ENCODE measurements at places on chromosomes 12 and 14.

DNA sequence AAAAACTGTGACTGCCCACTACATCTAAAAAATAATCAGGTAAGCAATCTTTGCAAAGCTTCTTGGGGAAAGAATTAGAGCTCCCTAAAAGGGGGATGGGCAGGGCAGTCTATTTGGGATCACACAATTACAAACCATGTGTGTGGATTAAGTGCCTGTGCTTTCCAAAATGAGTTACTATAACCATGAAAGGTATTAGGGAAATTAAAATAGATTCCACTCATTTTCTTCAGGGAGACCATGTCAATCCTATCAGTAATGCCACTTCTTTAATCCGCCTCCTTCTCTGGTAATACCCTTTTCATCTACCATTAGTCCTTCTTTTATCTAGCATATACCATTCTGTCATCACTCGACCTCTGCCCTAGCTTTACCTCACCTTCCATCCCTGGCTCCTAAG is 53.7 kb downstream of the PAWR start:
- DNase-seq = no peak

- peak; percentile 31 for DNase-seq
Measured at GRCh38 chr14:101064121-101064661, 160.7 kb upstream of the RTL1 start.

- no peak for DNase-seq
Measured at GRCh38 chr12:22299294-22299912, 35.1 kb downstream of the ST8SIA1 start.

- DNase-seq = peak; percentile 48
Measured at GRCh38 chr14:30610787-30611343, 11.3 kb upstream of the SCFD1 start.

DNA sequence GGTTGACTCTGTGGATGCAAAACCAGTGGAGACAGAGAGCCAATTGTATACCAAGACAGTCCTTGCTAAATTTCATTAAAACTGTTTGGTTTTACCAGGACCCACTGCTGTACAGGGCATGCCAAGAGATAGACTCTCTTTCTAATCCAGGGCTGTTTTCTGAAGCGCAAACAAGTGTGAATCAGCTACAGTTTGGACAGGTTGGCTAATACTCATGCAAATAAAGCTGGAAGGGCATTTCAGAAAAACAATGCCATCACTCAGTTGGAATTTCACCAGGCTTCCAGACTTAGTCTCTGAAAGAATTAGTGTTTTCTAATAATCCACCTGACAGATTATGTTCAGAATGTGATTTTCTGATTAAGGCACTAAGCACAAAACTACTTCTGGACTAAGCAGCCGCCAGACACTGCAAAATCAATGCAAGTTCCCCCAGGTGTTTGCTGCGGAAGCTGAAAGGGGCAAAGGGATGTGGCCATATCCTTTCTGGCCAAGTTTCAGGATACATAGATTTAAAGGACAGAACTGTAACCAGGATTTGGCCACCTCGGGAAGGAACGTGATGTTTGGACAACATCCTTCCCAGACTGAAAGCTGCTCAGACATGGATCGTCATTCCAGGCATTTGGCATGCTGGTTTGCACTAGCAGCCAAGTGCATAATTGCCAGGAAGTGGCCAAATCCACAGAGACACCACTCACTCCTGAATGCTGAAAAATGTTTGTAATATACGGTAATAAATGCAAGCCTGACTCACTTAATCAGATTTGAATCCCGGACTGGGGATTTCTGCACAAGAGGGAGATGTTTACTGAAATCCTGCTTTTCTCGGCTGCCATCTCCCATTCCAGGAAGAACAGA is 32.0 kb upstream of the CDKN3 start:
- peak; percentile 63 for DNase-seq

GRCh38 chr12:95701275-95701674 is 89.3 kb downstream of the NTN4 start:
- DNase-seq = no peak

GRCh38 chr12:92546259-92546634 is 156.5 kb upstream of the PLEKHG7 start:
- no peak for DNase-seq

DNA sequence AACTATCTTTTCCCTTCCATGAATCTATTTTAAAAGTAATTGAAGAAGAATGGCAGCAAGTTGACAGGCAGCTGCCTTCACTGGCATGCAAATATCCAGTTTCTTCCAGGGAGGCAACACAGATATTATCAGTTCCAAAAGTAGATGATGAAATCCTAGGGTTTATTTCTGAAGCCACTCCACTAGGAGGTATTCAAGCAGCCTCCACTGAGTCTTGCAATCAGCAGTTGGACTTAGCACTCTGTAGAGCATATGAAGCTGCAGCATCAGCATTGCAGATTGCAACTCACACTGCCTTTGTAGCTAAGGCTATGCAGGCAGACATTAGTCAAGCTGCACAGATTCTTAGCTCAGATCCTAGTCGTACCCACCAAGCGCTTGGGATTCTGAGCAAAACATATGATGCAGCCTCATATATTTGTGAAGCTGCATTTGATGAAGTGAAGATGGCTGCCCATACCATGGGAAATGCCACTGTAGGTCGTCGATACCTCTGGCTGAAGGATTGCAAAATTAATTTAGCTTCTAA is 18.4 kb downstream of the TMPO start:
- no peak for DNase-seq

- DNase-seq = no peak
Measured at GRCh38 chr12:63865448-63865847, 20.9 kb downstream of the SRGAP1 start.

- no peak for DNase-seq
Measured at GRCh38 chr12:107761502-107761904, 566 bp upstream of the PRDM4 start.

DNA sequence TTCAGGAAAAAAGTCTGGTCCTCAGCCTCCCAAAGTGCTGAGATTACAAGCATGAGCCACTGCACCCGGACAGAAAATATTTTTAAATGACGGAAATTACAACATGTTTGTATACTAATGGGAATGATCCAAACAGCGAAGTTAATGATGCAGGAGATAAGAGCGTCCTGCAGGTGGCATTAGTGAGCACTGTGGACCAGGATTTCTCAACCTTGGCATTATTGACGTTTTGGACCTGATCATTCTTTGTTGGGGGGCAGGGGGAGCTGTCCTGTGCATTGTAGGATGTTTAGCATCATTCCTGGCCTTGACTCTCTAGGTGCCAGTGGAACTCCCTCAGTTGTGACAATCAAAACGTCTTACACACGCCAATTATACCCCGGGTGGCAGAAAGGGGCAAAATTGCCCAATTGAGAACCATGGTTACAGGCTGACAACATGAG is 34.1 kb downstream of the SCFD1 start:
- DNase-seq = no peak

GRCh38 chr12:54228471-54228870 is 39.7 kb upstream of the SMUG1 start:
- no peak for DNase-seq

DNA sequence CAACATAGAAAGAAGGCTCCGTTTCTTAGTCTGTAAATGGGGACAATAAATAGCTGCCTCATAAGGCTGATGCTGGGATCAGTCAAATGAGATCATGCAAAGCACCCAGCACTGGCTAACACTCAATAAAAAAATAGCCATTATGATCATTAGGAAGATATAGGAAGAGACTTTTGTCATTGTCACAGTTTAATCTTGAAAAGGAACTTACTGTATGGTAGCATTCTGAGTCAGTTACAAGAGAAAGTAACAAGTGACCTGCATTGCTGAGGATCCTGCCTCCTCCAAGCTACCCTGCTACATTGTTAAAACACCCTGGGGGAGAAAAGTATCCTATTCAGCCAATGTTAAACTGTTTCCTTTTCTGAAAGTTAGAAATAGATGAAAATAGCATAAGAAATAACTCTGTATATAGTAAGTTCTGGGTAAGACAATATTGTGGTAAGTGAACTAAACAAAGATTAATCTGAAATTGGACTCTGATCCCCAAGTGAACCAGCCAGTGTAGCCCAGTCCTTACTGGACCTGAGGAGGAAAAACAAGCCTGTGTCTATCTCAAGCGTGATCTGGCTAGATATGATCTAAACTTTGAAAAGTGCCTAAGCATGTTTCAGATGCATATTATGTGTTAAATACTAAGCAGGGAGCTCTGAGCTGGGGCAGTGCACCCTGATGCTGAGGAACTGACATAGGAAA is 3.6 kb upstream of the NUDT4 start:
- DNase-seq = no peak

GRCh38 chr14:88286309-88286708 is 36.8 kb downstream of the KCNK10 start:
- no peak for DNase-seq

GRCh38 chr14:56884617-56885016 is 74.3 kb upstream of the OTX2 start:
- DNase-seq = no peak

- peak; percentile 70 for DNase-seq
Measured at GRCh38 chr12:1796515-1797010, 23.8 kb upstream of the LRTM2 start.

DNA sequence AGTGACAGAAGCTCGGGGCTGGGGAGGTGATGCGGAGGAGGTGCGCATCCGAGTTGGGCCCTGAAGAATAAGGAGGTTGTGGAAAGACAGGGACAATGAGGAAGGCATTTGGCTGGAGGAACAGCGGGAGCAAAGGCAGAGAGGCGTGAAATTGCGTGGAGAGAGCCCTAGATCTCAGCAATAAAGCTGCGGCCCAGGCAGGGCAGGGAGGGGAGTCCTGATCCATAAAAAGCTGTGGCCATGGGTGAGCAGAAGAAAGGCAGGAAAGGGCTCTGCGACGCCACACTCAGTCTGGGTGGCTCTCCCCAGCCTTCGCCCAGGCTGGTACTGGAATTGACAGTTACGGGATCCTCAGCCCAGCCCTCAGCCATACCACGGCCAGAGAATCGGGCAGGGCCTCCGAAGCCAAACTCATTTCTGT is 2.2 kb downstream of the FIGNL2 start:
- no peak for DNase-seq

GRCh38 chr12:34287437-34287836 is 265.1 kb downstream of the ALG10 start:
- DNase-seq = no peak

GRCh38 chr12:1966561-1967226 is 37.6 kb downstream of the DCP1B start:
- DNase-seq = no peak

DNA sequence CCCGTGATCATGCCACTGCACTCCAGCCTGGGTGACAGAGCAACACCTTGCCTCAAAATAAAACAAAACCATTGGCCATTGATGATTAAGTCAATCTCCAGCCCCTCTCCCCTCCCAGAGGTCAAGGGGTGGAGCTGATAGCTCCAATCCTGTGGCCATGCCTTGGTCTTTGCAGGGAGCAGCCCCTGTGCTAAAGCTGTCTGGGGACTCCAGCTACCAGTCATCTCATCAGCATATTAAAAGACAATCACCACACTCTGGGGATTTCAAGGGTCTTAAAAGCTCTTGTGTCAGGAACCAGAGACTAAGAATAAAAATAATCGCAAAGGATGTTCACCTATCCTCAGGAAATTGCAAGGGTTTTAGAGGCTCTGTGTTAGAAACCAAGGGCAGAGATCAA is 30.6 kb downstream of the HCAR2 start:
- DNase-seq = no peak

GRCh38 chr12:29073631-29074239 is 75.3 kb upstream of the FAR2 start:
- no peak for DNase-seq

DNA sequence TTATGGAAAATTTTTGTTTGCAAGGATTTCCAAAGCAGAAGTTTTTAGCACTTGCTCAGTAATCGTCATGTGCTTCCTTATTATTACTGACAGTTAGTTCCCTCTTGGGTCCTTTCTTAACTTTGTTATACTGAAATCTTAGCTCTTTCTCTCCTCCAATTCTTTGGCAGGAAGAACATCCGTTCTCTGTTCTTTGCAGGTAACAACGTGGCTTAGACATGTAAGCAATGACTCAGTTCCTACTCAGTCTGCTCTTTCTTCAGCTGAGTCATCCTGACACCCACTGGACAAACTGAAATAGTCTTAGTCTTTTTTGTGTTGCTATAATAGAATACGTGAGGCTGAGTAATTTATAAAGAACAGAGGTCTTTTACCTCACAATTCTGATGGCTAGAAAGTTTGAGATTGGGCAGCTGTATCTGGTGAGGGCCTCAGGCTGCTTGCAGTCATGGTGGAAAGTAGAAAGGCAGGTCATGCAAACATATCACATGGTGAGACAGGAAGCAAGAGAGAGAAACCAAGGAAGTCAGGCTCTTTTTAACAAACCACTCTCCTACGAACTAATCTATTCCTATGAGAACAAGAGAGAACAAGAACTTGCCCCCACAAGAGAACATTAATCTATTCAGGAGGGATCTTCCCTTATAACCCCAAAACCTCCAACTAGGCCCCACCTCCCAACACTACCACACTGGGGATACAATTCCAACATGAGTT is 49.2 kb downstream of the TESPA1 start:
- no peak for DNase-seq

All from Right ventricle myocardium superior (tissue), 1 donor.